ENCODE measurements at places on chromosomes 5 and 9.

- no peak for DNase-seq
These were observed 45.2 kb downstream of the RNF130 start for GRCh38 chr5:180026320-180026719.

GRCh38 chr5:132029609-132030330 lies 18.3 kb upstream of the ACSL6 start:
- no peak for DNase-seq

GRCh38 chr9:126419475-126419874 lies 92.8 kb downstream of the MVB12B start:
- peak; percentile 86 for DNase-seq

GRCh38 chr5:33476992-33477391 lies 36.2 kb downstream of the TARS1 start:
- DNase-seq = no peak

GRCh38 chr5:151034422-151035379 lies 14.3 kb downstream of the GPX3 start:
- no peak for DNase-seq

GRCh38 chr9:109383356-109383755 lies 62.5 kb upstream of the EPB41L4B start:
- DNase-seq = no peak

- DNase-seq = peak; percentile 45
These were observed 923 bp upstream of the ZBTB5 start for GRCh38 chr9:37466037-37466709.

GRCh38 chr5:53777864-53778618 lies 217.6 kb downstream of the NDUFS4 start:
- no peak for DNase-seq

DNA sequence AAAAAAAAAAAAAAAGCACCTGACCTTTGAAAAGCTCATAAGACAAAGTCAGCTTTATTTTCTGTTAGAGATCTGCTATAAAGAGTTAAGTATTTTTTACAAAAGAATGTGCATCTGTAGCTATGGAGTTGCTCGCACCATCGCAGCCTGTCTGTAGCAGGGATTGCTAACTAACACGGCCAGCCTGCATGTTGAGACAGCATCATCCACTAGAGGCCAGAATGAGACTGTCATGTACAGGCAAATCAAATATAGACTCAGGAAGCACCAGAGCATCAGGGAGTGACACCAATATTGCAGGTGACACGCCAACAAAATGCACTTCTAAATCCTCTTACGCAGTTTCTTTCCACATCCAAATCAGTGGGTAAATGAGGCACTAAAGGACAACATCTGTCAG lies 136.3 kb upstream of the RASEF start:
- peak; percentile 42 for DNase-seq

- no peak for DNase-seq
These were observed 99.1 kb upstream of the CKMT2 start for GRCh38 chr5:81134066-81134465.

DNA sequence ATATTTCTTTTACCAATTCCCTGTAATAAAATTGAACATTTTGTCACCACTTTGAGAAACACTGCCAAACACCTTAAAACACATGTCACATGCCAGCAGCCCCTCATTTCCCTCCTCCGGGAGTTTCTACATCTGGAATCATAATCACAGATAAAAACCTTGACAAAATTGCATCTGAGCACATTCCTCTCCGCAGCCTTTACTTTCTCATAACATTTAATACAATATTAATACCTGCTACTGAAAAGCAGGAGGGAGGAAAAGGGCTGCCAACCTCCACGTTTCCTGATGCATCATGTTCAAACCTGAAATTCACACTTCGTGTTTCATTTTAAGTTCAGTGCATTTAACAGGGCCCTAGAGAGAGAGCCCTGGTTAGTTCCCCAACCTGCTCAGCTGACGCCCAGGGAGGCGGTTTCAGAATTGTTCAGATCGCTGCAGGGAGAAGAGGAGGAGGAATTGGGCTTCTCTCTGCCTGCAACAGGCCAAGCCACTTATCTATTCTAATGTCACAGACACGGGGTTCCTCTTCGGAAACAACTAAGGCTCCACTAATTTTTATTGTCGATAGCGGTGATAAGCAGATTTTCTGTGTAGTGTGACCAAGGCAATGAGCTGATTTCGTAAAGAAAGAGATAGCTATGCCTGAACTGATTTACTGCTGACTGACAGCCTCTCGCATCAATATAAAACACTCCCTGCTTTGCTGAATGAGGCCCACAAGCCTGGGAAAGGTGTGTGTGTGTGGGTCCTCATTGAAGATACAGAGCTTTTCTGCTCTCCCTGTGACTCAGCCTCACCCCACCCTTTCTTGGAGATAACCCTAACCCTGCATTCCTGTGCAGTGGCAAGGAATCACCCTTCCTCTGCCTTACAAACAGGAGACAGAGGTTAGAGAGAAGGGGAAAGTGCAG lies 4.9 kb upstream of the LHX2 start:
- DNase-seq = no peak

GRCh38 chr9:78630966-78631365 lies 334.0 kb downstream of the PSAT1 start:
- no peak for DNase-seq

- DNase-seq = no peak
These were observed 1.8 kb downstream of the BNC2 start for GRCh38 chr9:16868701-16869100.

DNA sequence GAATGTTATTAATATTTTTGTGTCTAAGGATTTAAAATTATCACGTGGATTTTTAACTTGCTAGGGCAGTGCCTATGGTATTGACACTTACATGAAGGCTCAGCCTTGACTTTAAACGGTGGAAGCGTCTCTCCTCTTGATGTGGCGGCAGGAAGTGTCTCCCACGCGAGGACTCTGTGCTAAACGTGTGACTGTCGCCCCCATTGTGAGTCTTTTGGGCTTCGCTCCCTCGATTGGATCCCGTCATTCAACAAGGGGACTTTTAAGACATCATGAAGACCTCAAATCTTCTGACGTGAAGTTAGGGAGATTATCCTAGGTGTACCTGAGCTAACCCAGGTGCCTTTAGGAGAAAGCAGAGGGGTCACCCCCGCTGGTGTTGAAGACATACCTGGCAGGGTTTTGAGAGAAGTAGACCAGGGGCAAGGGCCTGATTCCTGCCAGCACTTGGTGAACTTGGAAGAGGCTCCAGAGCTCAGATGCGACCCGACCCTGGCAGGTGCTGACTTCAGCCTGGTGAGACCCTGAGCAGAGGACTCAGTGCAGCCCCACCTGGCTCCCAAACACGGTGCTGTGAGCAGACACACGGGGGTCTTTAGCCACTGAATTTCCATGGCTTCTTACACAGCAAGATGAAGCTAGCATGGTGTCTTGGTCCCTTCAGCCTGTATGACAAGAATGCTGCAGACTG lies 55.7 kb upstream of the IRX4 start:
- DNase-seq = no peak

All from NCI-H1105 treated with DMSO at 0.1 percent for 48 hours (cell line).